ENCODE measurements at places on chromosomes 1 and 21.

- DNase-seq = no peak
Measured at GRCh38 chr1:29299446-29299845, 63.1 kb downstream of the PTPRU start.

DNA sequence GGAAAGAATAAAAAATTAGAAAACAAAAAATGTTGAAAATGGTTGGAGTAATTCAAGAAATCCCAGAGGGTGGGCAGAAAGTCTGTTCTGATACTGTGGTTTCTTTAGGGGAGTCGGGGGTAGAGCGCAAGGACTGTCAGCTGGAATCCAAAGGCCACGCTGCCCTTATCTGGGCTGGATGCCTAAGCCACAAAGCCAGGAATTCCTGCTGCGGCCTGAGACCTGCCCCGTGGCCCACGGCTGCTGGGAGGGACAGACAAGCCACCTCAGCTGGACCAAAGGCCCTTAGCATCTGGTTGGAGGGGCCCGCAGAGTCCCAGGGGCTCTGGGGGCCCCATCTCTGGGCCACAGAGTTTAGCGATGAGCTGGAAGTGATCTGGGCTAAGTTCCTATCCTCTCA, 60.2 kb downstream of the DMRTB1 start:
- no peak for DNase-seq

DNA sequence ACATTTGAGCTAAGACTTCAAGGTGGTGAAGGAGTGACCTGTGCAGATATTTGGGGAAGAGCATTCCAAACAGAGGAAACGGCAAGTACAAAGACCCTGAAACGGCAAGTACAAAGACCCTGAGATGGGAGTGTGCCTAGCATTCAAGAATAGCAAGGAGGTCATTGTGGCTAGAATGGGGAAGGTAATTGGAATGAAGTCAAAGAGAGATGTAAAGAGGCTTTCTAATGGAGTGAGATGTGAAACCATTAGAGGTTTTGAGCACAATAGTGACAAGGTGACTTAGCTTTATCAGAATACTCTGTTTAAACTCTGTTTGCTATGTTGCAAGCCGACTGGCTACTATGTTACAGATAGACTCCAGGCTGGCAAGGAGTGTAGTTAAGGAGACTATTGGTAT, 4.4 kb downstream of the CDC7 start:
- DNase-seq = no peak

DNA sequence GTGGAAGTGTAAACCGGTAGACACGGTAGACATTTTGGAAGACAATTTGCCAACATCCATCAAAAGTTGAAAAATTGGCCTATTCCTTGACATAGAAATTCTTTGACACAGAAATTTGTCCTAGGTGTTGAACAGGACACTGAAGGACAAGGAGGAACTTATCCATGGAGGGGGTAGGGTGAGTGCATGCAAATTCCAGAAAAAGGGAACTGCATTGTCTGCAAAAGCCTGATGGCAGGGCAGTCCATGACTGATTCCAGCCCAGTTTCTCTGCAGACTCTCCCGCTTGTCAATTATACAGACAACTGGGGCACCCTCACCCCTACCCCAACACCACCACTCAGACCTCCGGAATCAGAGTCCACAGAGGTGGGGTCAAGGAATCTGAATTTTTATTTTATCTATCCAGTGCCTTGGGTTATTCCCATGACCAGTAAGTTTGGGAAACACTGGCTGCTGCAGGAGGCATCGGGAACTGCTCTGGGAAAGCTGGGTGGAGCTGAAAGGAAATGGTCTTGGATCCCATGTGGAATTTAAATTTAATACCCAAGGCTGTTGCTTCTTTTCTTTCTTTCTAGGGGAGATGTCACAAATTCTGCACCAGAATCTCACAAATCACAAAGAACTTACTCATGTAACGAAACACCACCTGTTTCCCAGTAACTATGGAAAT, 103.3 kb upstream of the SLC45A1 start:
- no peak for DNase-seq

All from Panc1 (cell line).